ENCODE measurements at places on chromosomes 1 and 21. TPM values are rescaled to one million over a fixed set of nuclear protein-coding genes. Genes with fewer than 3 reads are reported as not detected.

C1QTNF12 gene
- polyA plus RNA-seq: 6.1 TPM

HCRTR1 gene
- 1.3 TPM for polyA plus RNA-seq

DCDC2B gene
- not detected for polyA plus RNA-seq

LIN28A gene
- polyA plus RNA-seq: not detected

RPE65 gene
- not detected for polyA plus RNA-seq

OR2L8 gene
- not detected for polyA plus RNA-seq

UTP25 gene
- 3.6 TPM for polyA plus RNA-seq

DMRTA2 gene
- polyA plus RNA-seq: not detected

BEND5 gene
- 5.8 TPM for polyA plus RNA-seq

PTCH2 gene
- 0.37 TPM for polyA plus RNA-seq

TTC22 gene
- polyA plus RNA-seq: not detected

AMY2B gene
- 28.5 TPM for polyA plus RNA-seq

CLCA4 gene
- 0.49 TPM for polyA plus RNA-seq
